ENCODE measurements at places on chromosomes 4 and X.

DNA sequence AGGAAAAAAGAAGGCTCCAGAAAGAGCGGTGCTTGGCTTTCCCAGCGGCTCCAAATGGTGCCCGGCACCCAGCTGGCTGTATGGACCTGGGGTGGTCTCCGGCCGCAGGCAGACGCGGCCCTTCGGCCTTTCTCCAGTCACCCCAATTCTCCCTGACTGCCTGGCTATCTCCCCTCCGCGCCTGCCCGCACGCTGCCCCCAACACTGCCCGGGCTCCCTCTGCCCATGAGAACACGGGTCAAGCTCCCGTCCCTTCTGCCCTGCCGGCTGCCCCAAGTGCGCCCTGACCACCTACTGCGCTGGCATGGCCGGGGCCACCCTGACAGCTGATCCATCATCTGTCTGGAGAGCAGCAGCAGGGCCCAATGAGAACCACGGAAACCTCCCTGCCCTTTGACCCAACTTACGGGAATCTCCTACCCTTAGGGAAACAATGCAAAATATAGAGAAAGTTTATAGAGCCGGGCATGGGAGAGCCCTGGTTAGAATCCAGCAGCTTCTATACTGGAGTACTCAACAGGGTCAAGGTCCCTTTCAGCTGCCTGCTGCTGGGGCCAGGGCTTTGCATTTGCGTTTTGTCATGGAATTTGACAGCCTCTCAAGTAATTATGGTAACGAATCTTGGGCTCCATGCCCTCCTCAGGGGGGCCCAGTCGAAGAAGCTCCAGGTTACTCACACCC, 1.2 kb upstream of the FAM3A start:
- DNase-seq = peak; percentile 9

- DNase-seq = peak; percentile 32
Observed at GRCh38 chrX:55488006-55488592, 1.5 kb downstream of the USP51 start.

DNA sequence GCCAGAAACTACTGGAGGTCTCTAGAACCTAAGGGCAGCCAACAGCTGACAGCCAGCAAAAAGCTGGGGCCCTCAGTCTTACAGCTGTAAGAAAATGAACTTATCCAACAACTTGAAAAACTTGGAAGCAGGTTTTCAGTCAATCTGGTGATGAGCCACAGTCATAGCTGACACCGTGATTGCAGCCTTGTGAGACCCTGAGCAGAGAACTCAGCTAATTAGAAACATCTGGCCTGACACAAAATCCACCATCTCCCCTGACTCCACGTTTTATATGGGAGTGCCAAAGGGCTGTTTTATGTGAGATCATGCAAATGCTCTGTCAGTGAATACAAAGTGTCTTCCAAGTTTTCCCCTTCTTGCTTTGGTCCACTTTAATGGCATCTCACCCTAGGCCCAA, 198.8 kb upstream of the DCAF8L1 start:
- no peak for DNase-seq

GRCh38 chr4:153945704-153946103, 156.8 kb upstream of the SFRP2 start:
- DNase-seq = no peak

- DNase-seq = no peak
Observed at GRCh38 chr4:41148931-41149330, 65.4 kb downstream of the APBB2 start.

GRCh38 chr4:163536091-163536490, 41.6 kb downstream of the TMA16 start:
- DNase-seq = peak; percentile 36

DNA sequence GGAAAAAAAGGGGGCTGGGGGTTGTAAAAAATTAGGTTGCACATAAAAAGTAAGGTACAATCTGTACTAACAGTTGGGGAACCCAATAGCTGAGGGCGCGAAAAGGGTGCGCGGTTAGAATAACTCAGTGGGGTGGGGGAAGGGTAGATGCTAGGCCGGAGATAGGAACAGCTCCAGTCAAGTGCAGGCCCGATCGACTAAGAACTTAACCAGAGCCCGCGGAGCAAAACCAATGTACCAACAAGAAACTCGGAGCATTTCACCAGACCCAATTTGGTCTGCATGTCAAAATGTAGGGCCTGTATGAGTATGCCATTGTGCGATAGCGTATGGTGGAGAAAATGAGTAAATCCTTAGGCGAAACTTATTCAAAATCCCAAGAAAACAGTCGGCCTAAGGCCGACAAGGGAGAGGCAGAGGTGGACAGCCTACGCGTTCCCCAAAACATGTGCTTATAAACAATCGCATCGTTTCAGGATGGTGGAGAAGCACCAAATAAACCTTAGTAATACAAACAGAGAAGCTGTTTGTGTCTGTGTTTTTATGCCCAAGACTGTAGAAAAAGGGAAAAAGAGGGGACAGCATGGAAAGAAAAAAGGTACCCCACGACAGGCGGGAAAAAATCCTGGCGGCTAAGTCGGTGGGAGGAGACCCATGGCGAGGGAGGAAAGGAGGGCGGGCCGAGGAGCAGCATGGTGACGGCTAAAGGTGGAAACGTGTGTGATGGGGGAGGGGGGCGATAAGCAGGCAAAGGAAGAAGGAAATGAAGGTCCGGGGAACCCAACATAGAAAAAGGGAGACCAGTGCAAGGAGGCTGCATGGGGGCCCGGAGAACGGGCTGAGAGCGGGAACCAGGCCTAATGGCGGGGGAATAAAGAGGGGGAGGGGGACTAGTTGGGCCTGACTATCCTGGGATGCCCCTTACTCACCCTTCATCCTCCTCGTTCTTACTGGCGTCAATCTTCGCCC, 990 bp downstream of the HNRNPD start:
- peak; percentile 30 for DNase-seq

GRCh38 chr4:140944199-140944515, 188.0 kb upstream of the TBC1D9 start:
- DNase-seq = no peak

GRCh38 chr4:184744236-184744635, 10.3 kb upstream of the CENPU start:
- no peak for DNase-seq
